ENCODE measurements at places on chromosomes 1 and 21.
A peak's percentile ranks its signal among the peaks of the same experiment; 100 is the strongest.

GRCh38 chr1:12541274-12542137 is 76.5 kb downstream of the DHRS3 start:
- DNase-seq, result no peak

GRCh38 chr1:19376428-19377372 is 64.6 kb downstream of the SLC66A1 start:
- DNase-seq, result no peak

- no peak for DNase-seq
These were observed 407.6 kb downstream of the PTPRU start for GRCh38 chr1:29643838-29644440.

GRCh38 chr1:46036894-46037839 is 95.3 kb downstream of the PIK3R3 start:
- peak; percentile 84 for DNase-seq

DNA sequence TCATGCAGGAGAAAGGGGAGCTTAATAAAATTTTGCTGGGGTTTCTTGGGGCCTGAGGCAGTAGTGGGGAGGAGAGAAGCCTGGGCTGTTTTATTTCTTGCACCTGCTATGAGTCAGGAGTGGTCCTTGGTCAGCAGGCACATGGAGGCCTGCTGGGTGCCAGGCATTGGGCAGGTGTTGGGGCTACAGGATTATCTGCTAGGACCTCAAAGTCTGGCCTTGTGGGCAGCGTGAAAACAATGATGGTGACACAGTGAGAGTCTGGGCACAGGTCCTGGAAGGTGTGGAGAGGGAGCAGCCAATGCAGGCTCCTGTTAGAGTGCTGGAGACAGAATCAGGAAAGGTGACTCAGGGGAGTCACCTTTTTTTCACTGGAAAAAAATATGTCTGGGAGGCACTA is 17.2 kb downstream of the ROR1 start:
- DNase-seq, result no peak

- no peak for DNase-seq
These were observed 799.3 kb upstream of the CXADR start for GRCh38 chr21:16713331-16714117.

DNA sequence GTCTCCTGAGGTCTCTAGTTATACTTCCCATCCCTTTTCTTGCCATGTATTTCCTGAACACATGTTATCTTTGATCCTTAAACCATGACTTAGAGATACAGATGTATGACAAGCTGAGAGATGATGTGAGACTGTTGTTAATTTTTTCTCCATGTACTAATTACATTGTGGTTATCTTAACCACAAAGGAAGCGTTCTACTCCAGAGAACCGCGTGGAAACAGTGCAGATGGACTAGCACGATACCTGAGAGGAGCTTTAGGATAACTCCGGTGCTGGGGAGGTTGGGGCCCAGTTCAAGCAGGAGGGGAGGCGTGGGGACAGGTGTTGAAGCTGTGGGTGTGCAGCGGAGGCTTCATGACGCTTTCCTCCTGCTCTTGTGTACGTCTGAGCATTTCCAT is 17.5 kb downstream of the PDE9A start:
- no peak for DNase-seq

DNA sequence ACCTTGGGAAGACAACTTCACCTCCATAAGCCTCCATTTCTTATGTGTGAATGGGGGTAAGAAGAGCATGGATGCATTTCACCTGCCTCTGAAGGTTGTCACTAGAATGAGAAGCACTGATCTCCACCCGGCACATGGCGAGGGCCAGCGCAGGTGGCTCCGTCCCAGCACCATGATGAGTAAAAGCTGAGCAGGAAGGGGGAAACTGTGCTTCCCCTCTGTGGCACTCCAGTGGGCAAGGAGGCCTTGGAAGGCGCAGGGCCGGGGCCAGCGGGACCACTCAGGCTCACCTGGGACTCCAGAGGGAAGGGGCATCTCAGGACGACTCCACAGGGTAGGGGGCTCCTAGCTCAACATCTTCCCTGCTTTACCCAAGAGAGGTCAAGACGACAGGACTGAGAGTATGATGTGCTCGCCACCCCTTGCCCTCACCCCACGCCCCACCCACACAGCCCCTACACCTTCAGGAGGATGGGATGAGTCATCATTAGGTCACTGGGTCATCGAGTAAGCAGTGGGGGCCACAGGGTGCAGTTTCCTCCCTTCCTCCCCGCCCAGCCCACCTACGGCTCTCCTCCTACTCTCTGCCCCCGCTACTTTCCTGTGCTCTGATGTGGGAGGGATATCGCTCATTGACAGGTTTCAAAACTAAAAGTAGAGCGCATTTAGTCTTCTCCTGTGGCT is 112.1 kb downstream of the HIVEP3 start:
- DNase-seq, result no peak

DNA sequence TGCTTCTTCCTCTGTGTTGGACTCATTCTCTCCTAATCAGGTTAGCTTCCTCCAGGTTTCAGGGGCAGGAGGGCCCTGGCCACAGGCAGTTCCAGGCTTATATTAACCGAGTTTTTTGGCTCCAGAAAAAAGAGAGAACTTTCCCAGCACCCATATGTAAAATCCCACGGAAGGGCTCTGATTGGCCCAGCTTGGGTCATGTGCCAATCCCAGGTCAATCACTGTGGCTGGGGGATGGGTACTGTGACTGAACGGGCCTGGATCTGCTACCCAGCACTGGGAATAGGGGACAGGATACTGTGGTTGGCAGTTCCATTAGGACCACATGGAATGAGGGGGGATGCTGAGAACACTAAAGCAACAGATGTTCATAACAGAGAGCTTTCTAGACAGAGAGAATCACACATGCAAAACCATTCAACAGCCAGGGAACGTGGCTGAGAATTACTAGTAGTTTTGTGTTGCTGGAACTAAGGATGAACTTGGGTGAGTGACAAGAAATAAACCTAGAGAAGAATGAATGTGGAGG is 51.1 kb upstream of the NEK2 start:
- DNase-seq, result no peak

DNA sequence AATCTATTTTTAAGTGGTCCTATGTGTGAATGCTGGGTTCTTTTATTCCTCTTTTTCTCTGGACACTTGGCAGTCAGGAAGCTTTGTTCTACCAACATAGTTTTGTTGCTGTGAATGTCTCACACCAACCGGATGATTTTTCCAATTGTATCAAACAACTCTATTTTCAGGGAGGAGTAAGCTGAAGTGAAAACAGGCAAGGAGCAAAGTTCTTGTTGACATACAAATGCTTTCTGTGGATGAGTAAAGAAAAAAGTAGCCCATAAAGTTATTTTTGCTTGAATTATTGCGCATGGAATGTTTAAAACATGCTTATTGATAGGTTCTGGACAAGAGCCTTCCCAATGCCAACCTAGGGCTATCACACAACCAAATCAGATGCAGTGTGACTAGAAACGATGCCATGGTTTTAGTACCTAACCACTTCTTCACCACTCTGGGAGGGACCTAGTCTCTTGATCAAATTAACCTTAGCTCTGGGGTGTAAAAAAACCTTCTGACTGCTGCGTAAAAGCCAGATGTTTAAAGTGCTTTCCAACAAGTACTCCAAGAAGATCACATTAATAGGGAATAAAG is 4.5 kb downstream of the IER5 start:
- no peak for DNase-seq

DNA sequence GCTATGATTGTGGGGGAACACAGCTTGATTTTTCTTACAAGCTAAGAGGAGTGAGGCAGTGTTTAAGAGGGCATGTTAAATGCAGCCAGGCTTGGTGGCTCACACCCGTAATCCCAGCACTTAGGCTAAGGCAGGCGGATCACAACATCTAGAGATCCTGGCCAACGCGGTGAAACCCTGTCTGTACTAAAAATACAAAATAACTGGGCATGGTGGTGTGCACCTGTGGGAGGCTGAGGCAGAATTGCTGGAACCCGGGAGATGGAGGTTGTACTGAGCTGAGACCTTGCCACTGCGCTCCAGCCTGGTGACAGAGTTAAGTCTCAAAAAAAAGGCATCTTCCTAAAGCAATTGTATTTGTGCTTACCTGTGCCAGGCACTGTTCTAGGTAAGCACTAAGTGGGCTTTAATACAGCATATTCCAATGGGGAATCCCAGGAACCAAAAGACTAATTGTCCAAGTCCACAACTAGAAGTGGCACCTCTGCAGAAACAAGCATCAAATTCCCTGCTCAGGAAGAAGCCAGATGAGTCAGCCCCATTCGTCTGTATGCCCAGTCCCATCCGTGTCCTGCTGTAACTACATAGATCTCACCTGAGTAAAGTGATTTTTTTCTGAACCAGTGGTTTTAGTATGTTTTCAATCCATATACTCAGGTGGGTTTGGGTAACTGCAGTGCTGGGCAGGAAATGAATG is 4.6 kb downstream of the RCC1 start:
- DNase-seq, result no peak

- no peak for DNase-seq
These were observed 139.5 kb downstream of the ZNF326 start for GRCh38 chr1:90134175-90134955.

- DNase-seq, result no peak
These were observed 76.1 kb downstream of the CACHD1 start for GRCh38 chr1:64546013-64546412.

GRCh38 chr21:10464975-10465374 is 56.4 kb upstream of the TPTE start:
- no peak for DNase-seq

DNA sequence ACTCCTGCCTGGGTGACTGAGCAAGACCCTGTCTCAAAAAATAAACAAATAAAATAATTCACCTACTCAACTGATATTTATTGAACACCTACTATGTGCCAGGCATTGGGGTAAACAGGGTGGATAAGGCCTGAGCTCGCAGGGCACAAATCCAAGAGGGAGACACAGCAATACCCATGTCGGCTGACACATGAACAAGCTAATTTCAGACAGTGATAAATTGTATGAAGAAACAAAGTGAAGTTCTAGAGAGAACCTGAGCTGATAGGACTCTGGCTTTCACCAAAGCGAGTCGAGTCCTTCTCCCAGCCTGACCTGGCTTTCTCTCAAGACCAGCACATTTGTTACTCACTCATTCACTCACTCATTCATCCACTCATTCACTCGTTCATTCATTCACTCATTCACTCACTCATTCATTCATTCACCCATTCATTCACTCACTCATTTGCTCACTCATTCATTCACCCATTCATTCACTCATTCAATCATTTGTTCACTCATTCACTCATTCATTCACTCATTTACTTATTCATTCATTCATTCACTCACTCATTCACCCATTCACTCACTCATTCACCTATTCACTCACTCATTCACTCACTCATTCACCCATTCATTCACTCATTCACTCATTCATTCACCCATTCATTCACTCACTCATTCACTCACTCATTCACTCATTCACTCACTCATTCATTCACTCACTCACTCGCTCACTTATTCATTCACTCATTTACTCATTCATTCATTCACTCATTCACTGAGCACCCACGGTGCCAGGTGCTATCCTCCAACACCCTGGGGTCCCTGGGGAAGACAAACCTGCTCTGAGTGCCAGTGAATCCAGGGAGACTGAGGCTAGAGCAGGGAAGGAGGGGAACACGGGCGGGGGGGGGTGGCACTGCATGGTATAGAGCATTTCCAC is 37.4 kb upstream of the CASZ1 start:
- no peak for DNase-seq

DNA sequence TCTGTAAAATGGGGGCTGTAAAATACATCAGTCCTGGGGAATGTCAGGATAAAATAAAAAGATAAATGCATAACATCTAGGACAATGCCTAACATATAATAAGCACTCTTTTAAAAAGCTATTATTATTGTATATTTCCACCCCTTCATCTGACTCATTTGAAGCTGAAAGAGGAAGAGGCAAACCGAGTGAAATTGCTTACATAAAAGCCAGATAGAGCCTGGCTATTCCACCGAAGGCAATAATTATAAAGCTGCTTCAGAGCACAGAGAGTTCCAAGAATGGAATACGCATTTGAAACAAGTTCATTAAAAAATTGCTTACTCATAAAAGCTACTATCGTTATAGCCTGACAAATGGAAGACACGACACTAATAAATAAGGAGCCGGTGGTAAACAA is 186.1 kb upstream of the CAMK1G start:
- DNase-seq, result no peak

- DNase-seq, result no peak
These were observed 443.9 kb downstream of the DSCAM start for GRCh38 chr21:40402884-40403582.

DNA sequence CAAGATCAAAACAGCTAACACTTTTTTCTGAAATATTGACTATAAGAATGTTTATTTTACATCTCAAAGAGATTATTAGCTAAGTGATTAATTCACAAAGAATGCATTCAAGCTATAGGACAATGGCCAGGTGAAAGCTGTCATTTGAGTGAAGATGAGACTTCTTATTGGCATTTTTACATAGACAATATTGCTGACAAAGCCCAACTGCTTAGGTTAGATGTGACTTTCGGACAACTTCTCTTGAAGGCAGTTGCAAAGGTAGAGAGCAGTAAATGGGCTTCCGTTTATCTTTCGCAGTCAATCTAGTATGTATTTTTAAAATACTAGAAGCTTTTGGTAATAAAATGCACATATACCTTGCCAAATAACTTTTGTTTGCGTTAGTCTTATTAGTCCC is 1041.3 kb downstream of the AMY1C start:
- no peak for DNase-seq

DNA sequence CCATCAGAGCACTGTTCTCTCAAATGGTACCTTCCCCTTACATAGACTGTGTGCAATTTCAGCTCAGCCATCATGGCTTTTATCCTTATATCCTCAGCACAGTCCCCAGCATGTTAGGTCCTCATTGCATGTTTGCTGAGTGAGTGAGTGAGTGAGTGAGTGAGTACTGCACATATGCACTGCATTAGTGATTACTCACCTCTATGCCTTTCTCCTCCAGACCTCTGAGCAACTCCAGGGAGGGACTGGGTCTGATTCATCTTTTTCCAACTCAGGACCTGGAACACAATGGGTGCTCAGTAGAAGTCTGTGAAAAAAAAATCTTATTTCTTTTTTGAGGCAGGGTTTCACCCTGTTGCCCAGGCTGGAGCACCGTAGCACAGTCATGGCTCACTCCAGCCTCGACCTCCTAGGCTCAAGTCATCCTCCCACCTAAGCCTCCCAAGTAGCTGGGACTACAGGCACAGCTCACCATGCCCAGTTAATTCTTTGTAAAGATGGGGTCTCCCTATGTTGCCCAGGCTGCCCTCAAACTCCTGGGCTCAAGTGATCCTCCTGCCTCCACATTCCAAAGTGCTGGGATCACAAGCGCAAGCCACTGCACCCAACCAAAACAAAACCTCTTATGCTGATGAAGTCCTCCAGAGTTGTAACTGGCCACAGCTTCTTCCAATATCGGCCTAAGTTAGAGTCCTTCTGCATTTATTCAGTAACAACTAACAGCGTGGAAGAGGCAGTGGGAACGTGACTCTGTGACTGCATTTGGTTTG is 23.7 kb downstream of the RNU5D-1 start:
- DNase-seq, result no peak

- no peak for DNase-seq
These were observed 43.4 kb downstream of the ROR1 start for GRCh38 chr1:63817152-63817667.

- no peak for DNase-seq
These were observed 29.8 kb upstream of the NFIA start for GRCh38 chr1:61052395-61053225.

DNA sequence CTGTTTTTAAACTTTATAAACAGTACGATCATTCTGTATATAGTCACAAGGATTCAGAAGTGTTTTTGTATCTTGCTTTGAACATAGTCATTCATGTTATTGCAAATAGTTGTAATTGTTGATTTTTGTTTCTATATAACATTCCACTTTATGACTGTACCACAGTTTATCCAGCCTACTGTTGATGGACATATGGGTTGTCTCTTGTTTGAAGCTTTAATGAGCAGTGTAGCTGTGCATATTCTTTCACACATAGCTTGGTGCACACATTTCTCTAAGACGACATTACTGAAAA is 6.1 kb downstream of the CD101 start:
- DNase-seq, result no peak

All from HuH-7 (cell line).